Mammary microvascular endothelial cell (primary cell): ENCODE measurements at places on chromosomes 6 and 20. TPM values are rescaled to one million over a fixed set of nuclear protein-coding genes. Genes with fewer than 3 reads are reported as not detected.

Gene CNBD2
- 4.0 and 5.1 TPM in 2 replicates for total RNA-seq

Gene TMEM244
- not detected in 2 replicates for total RNA-seq

Gene GJA1
- total RNA-seq = 149 and 151 TPM in 2 replicates

Gene SLC22A7
- total RNA-seq = not detected in 2 replicates

Gene PTGIS
- total RNA-seq = 0.30 and 0.33 TPM in 2 replicates

Gene CSNK2B
- total RNA-seq = 279 and 308 TPM in 2 replicates

Gene CST5
- not detected in 2 replicates for total RNA-seq

Gene WFDC10B
- total RNA-seq = not detected in 2 replicates

Gene C4B
- total RNA-seq = 0.33 and 1.6 TPM in 2 replicates

Gene CALHM6
- total RNA-seq = not detected in 2 replicates

Gene DNAH8
- not detected in 2 replicates for total RNA-seq

Gene RSPH9
- total RNA-seq = 0.13 TPM in 1 of 2 replicates, not detected in the other

Gene EFCAB8
- not detected in 2 replicates for total RNA-seq

Gene KCNG1
- 0.87 and 1.3 TPM in 2 replicates for total RNA-seq

Gene TBXT
- total RNA-seq = not detected in 2 replicates

Gene MTG2
- 16.7 and 18.8 TPM in 2 replicates for total RNA-seq

Gene EPHA7
- total RNA-seq = not detected in 2 replicates

Gene TRIM15
- not detected in 2 replicates for total RNA-seq

Gene OVOL2
- total RNA-seq = not detected in 2 replicates

Gene MOG
- total RNA-seq = not detected in 2 replicates

Gene WRNIP1
- total RNA-seq = 53.2 and 61.8 TPM in 2 replicates

Gene ADGRF1
- total RNA-seq = 0.60 TPM in 1 of 2 replicates, not detected in the other

Gene MEP1A
- total RNA-seq = not detected in 2 replicates

Gene MYBL2
- 76.7 and 81.3 TPM in 2 replicates for total RNA-seq

Gene EDN3
- total RNA-seq = not detected in 2 replicates

Gene PPDPF
- total RNA-seq = 81.9 and 90.7 TPM in 2 replicates

Gene HCK
- total RNA-seq = not detected in 2 replicates
